MG63 (cell line): ENCODE measurements at places on chromosomes 16 and 17. TPM values are rescaled to one million over a fixed set of nuclear protein-coding genes. Genes with fewer than 3 reads are reported as not detected.

The TMC5 gene
- total RNA-seq, result not detected in 2 replicates

The MPV17L gene
- total RNA-seq, result 0.59 and 1.3 TPM in 2 replicates

DNA sequence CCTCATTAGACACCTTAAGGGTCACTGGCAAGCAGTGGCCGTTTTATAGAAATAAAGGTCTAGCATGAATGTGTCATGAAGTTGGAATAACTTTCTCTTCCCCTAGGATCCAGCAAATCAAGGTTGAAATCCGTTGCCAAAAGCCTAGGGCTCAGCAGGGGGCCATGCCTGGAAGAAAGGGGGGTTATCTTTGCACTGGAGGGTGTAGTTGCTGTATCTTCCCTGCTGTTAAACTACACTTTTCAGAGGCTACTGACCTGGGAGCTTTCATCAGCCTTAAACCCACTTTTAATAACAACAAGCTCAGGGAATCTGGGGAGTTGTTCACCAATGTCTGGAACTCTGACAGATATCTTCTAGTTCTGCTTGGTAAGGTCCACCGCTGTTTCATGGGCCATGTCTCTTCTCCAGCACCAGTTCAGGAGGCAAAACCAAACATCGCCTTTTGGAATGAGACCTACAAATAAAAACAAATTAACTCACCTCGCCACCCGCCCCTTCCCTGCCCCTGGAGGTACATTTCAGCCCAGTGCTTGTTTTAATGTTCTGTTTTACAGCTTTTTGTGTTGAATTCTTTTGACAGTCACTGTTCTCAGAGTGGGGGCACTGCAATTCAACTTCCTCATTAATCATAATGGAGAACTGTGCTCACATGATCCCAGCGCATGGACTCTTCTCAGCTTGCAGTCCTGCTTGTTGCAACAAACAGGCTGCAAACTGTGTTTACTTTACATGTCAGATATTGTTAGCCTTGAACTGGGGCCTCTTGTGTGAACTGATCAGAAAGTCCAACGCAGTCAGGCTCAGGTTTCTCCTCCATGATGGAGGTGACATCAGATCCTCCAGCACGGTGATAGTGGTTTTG lies 508.7 kb downstream of the KCNJ2 start:
- DNase-seq, result no peak

GRCh38 chr17:19785854-19786253 lies 37.8 kb upstream of the ALDH3A1 start:
- DNase-seq, result no peak

GRCh38 chr16:24550295-24550694 lies 10.9 kb downstream of the RBBP6 start:
- DNase-seq, result no peak

DNA sequence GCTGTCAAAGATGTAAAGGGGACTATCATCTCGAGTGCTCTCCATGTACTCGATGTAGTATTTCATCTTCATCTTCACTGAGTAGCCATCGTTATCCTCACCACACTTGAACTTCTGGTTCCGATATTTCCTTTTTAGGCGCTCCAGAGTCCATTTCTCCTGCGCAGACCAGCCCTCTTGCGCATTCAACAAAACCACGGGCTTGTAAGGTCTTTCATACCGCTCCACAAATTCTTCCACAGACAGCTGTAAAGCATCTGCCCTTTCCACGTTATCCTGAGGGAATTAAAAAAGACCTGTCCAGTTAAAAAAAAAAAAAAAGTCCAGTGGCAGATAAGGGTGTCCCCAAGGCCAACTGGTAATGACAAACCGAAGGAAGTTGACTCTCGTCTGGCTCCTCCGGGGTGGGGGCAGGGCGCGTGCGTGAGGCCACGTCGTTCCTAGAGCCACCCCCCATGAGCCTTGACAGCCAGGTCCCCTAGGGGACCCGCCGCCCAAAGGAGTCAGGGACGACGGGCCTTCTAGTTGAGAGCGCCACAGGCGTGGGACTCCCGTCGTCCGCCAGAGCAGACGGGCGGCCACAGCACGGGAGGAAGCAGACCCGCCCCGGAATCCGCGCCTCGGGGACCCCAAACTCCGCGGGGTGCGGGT lies 701 bp downstream of the JMJD6 start:
- DNase-seq, result peak; percentile 54

DNA sequence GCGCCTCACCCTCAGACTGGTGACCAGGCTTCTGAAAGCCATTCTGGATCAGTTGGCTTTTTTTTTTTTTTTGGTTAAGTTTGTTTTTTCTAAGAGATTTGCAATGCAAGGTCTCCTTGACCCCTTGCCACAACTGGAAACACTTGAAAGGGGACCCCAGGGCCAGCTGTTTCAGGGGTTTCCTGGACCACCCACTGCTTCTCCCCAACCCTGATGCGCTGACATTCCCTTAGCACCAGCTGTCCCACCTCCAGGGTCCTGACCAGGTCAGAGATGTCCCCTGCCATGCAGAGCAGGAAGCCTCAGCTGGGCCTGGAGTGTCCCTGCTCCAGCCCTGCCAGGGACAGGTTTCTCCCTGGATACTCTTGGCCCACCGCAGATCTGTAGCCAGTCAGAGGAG lies 8.1 kb upstream of the MRPL58 start:
- DNase-seq, result no peak

- no peak for DNase-seq
These were observed 252.3 kb downstream of the TOX3 start for GRCh38 chr16:52294660-52295059.
